ENCODE measurements at places on chromosomes 3 and 15.

DNA sequence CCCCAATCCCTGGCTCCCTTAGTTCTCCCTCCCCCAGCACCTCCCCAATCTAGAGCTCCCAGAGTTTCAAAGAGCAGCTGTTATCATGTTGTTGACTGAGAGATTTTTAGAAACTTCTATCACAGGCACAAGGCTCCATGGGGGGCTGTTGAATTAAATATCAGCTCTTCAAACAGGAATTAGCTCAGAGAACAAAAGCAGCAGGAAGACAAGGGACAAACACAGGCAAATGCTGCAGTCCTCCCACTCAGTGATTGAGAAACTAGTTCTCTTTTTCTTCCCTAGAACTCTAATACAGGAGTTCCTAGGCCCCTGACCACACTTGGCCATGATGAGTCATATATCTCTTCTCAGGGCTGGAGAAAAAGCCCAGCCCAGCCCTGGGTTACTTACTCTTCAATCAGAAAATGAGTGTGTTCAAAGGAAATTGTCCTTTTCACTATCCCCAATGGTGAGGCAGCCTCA, 262.1 kb downstream of the IGSF11 start:
- no peak for DNase-seq

GRCh38 chr15:100704281-100705055, 102.1 kb downstream of the ASB7 start:
- no peak for DNase-seq

GRCh38 chr15:55992769-55993110, 672 bp downstream of the NEDD4 start:
- no peak for DNase-seq

GRCh38 chr15:83057002-83057401, 10.1 kb downstream of the BTBD1 start:
- no peak for DNase-seq

DNA sequence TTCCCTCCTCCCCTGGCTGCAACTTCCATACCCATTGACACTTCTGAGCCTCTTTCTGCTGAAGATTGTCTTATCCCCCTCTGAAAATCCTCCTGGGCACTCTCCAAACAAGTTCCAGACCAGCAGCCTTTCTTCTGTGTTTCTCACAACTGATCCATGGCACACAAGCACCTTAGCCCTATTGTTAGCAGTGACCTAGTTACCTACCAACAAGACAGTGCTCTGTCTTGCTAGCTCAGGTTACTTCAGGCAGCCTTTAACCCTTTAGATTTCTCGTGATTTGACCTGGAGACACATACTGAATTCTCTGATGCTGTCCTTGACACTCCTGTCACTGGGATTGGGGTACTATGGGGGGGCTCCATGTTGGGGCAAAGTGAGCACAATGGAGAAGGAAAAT, 82.1 kb downstream of the GTF2E1 start:
- no peak for DNase-seq

GRCh38 chr15:99407716-99408115, 156.4 kb downstream of the LRRC28 start:
- DNase-seq: no peak

- DNase-seq: no peak
Measured at GRCh38 chr3:107323723-107324122, 53.5 kb upstream of the CCDC54 start.

DNA sequence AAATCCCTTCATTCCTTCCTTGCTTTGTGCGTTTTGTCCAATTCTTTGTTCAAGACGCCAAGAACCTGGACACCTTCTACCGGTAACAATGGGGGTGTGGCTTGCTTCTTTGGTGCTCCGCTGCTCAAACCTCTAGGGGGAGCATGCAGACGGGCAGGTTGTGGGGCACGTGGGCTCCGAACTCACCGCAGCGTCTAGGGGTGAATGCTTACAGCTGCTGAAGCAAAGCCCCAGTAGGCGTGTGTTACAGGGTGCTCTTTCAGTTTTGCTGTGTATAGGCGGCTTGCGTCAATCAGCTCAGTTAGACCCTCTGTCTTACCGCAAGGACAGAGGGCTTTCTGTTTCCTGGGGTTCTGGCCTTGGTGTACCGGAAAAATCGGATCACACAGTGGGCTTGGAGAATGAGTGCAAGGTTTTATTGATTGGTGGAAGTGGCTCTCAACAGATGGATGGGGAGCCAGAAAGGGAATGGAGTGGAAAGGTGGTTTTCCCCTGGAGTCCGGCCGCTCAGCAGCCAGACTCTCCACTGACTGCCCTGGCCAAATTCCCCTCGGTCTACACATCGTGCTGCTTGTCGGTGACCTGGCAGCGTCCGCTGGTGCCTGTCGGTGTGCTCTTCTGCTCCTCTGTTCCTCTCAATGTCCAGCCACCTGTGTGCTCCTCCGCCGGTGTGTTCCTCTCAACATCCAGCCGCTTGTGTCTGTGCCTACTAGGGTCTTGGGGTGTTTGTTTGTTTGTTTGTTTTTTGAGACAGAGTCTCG, 1.2 kb upstream of the LRRC34 start:
- DNase-seq: no peak
